Mesothelial cell of epicardium (in vitro differentiated cells): ENCODE measurements at places on chromosomes 1 and 21.

DNA sequence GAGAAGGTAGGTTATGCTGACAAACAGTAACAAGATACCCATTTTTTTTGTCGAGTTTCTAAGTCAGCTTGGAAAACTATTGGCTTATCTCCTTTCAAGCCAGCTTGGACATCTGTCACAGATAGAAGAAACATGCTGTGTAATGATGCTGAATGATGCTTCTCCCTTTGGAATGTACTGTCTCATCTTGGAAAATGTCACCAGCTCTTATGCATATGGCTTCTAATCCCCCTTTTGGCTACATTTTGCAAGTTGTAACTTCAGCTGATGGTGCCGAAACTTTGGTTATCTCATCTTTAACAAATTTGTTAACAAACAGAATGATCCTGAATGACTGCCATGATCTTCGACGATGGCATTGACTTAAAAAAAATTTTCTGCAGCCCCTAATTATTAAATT lies 68.8 kb upstream of the ST6GALNAC3 start:
- no peak overlapping the region for H3K4me3 ChIP-seq
- H3K4me1 ChIP-seq: no peaks in the 10 kb centered on the region
- H3K27me3 ChIP-seq: no peaks in the 10 kb centered on the region
- no peak for DNase-seq

DNA sequence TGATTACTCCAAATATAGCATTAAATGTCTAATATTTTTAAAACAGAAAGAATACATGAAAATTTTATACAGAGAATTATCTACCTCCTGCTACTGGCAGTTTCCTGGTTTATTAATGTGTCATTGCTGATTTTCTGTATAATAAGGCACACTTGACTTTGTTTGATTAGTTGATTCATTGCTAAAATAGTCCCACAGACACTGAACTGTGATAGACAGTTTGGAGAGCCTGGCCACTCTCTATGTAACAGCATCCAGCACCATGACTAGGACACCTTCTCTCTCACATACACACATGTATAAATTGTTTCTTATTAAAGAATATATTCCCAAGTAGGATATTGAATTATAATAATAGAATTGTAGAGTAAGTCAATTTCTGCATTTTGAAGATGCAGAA lies 368.5 kb upstream of the SNX7 start:
- no peaks in the 10 kb centered on the region for H3K36me3 ChIP-seq
- H3K27ac ChIP-seq: no peak overlapping the region
- H3K27me3 ChIP-seq: no peaks in the 10 kb centered on the region
- H3K4me1 ChIP-seq: no peaks in the 10 kb centered on the region

- no peak overlapping the region for H3K4me3 ChIP-seq
- no peak overlapping the region for H3K27ac ChIP-seq
- no peak for DNase-seq
- H3K27me3 ChIP-seq: no peaks in the 10 kb centered on the region
- H3K4me1 ChIP-seq: no peaks in the 10 kb centered on the region
- peaks cover 39% of the 10 kb centered on the region for H3K36me3 ChIP-seq
Observed at GRCh38 chr21:36883532-36884486, 82.7 kb downstream of the HLCS start.

GRCh38 chr1:97806326-97806725 lies 114.5 kb downstream of the DPYD start:
- no peak overlapping the region for H3K4me3 ChIP-seq
- no peak for DNase-seq
- peaks cover 2% of the 10 kb centered on the region for H3K36me3 ChIP-seq
